Left cardiac atrium (tissue), 4 donors: ENCODE measurements at places on chromosomes 11 and 22. TPM values are rescaled to one million over a fixed set of nuclear protein-coding genes. Genes with fewer than 3 reads are reported as not detected.

SCGB1A1 gene
- not detected for total RNA-seq

DNA sequence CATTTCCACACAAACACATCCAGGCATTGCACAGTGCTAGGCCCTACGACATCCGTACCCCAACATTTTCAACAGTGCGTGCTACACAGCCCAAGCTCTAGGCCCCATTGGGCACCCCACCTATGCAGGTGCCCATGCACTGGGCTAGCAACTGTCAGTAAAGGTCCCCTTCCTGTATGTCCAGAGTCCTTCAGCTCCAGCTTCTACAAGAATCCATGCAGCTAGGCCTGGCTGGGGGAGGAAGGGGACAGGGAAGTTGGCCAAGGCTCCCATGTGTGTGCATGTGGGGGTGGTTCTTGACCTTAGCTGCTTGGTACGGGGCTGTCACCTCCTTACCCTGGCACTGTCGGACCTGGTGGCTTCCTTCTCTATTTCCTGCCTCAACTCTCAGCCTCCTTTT lies 1.3 kb downstream of the B3GAT1 start:
- DNase-seq, result no peak

GRCh38 chr11:69280994-69281393 lies 13.0 kb upstream of the MYEOV start:
- DNase-seq, result no peak

KCNE3 gene
- 7.5 TPM for total RNA-seq

GRCh38 chr11:20364341-20364792 lies 853 bp downstream of the HTATIP2 start:
- DNase-seq, result no peak

IL17REL gene
- not detected for total RNA-seq

CCDC73 gene
- not detected for total RNA-seq

DNA sequence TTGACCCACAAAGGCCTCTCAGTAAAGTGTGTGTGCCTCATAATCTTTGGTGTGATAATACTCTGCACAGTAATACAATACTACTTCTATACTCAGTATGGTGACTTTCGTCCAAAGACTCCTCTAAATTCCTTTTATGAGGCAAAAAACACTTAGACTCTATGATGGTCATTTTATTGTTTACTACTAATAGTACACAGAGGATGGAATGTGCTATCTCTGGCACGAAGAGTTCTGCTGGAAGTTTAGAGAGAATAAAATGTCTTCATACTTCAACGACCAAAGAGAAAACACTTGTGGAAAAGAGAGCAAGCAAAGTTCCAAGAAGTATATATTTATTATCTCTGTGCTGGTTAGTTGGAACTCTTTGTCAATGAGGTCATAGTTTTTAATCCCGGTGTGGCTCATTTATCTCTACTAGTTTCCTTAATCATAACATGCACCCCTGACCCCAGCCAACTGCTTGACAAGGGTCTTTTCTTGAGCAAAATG lies 7.5 kb upstream of the CSTF3 start:
- DNase-seq, result no peak

DNA sequence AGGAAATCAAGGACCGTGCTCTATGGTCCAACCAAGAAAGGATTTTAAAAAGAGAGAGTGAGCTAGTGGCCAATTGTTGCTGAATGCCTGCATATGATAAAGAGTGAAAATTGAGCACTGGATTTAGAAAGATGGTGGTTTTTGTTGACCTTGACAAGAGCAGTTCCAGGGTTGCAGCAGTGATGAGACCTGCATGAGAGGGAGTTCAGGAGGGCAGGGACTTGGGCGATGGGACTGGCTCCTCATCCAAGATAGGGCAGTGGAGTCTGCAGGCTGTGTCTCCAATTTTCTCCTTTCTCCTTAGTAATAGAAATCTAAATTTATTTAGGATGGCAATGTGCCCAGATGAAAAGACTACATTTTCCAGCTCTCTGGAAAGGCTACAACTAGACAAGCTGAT lies 94.0 kb upstream of the B3GAT1 start:
- DNase-seq, result no peak

GRCh38 chr11:4164884-4165590 lies 70.4 kb downstream of the RRM1 start:
- DNase-seq, result no peak

GRCh38 chr11:73547706-73548595 lies 50.0 kb downstream of the FAM168A start:
- no peak for DNase-seq

GRCh38 chr11:80814813-80815212 lies 1374.0 kb upstream of the TENM4 start:
- no peak for DNase-seq
